Occipital lobe (tissue), 3 donors: ENCODE measurements at places on chromosomes 2 and 18.

DNA sequence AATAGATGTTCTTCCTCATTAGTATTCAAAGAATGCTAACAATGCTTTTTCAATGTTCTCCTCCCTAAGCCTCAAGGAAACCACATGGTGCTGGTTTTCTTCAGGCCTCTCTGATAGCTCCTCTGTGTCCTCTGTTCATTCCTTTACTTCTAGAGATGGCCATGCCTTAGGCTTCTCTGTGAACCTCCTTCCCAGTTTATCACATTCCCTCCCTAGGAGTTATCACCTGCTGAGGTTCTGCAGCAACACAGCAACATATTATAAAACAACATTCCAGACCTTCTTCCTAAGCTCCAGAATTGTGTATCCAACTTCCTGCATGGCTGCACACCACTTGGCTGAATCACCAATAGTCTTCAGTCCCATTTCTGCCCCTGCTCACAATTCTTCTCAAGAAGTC lies 325.5 kb downstream of the IRS1 start:
- DNase-seq: no peak

DNA sequence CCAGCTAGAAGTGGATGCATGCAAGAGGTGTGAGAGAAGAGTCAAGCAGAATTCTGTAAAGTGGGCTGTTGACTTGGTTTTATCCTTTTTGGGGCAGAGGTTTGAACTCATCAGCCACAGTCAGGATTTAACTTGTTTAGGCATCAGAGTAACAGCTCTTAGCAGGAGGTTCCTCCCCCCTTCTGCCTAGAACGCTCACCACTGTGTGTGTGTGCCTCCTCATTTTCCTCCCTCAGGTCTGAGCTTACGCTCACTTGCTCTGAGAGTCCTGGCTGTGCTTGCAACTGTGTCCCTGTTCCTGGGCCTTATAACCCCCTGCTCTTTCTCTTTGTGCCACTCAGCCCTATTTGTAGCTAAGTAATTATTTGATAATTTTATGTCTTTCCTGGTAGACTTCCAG lies 167.9 kb downstream of the TMEM182 start:
- DNase-seq: no peak

- DNase-seq: no peak
These were observed 4.0 kb downstream of the FARSB start for GRCh38 chr2:222651718-222652418.

GRCh38 chr2:219071131-219071816 lies 10.6 kb upstream of the IHH start:
- no peak for DNase-seq

DNA sequence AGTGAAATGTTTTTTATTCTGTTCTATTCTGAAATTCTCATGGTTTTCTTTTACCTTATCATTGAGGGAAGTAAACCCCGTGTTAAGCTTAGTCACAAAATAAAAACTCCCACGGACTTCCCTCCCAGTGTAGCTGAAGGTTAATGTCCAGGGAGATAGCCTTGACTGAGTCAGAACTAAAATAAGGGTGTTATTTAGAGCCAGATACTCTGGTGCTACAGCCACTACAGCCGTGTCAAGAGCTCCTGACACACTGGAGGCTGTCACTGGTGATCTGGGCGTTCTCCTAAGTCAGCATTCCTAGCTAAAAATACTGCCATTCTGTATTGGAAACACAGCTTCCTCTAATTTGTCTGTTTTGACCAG lies 82.0 kb upstream of the RANBP2 start:
- DNase-seq: no peak

DNA sequence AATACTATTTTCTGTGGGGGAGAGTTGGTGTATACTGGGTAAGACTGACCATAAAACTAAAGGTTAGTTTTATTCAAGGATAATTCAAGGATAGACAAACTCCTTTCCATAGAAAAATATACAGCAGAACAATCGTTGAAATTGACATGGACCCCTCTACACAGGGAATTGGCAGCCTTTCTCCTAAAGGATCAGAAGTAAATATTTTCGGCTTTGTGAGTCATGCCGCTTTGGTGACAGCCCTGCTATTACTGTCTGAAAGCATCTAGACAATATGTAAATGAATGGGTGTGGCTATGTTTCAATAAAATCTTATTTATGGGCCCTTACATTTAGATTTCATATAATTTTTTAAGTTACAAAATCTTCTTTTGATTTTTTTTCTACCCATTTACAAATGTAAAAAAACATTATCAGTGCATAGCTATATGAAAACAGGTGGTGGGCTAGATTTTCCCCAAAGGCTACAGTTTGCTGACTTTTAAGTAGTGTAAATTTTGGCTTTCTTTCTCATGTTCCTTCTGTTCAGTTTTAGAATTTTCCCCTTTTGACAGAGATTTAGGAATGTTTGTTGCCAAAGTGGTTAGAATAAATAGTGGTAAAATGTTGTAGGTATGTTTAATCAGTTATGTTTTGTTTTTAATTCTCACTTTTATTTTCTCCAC lies 270.6 kb downstream of the DCC start:
- DNase-seq: no peak

GRCh38 chr2:223759569-223760430 lies 77.6 kb downstream of the AP1S3 start:
- DNase-seq: no peak

GRCh38 chr2:236866542-236867340 lies 218.9 kb upstream of the COPS8 start:
- no peak for DNase-seq

DNA sequence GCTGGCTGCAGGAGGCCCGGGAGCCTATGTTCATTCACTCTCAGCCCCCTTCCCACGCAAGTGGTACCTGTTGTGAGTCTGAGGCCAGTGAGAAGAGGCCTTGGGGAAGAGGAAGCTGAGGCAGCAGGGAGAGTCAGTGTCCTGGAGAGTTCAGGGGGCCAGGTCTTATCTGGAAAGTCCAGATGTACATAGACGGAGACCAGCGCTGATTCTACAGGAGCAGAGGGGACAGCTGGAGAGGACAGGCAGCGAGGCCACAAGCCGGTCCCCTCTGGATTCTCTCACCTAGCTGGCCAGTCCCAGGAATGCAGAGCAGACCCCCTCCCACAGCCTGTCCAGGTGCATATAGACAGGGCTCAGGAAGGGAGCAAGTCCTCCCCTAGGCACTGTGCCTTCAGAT lies 29.1 kb upstream of the SELENOI start:
- no peak for DNase-seq

DNA sequence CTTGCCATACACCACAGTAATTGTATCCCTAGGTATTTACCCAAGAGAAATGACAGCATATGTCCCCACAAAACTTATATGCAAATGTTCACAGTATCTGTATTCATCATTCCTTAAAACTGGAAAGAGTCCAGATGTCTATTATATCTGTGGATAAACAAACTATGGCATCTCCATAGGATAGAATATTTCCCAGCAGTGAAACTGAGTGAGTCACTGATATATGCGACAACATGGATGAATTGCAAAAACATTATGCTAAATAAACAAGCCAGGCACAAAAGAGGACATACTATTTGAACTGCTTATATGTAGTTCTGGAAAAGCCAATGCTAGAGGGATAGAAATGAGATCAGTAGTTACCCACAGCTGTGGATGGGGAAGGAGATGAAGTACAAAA lies 359.4 kb upstream of the DSEL start:
- DNase-seq: no peak

DNA sequence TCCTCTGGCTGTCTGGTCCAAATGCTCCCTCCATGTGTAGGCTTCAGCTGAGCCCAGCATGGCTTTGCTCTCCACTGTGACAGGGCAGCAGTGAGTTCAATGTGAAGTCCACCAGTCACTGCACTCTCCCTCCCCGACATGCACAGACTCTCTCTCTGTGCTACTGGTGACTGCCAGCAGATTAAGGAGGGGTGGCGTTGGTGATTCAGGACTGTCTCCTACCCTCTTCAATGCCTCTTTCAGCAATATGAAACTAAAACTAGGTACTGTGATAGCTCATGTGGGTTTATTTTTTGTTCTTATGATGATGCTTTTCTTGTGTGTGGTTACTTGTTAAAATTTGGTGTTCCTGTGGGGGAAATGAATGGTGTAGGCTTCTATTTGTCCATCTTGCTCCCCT lies 201.0 kb upstream of the RBMS1 start:
- DNase-seq: no peak
